Right atrium auricular region (tissue), 2 donors: ENCODE measurements at places on chromosomes 13 and 19.

GRCh38 chr13:41384749-41385503 is 72.4 kb upstream of the RGCC start:
- no peak for DNase-seq

GRCh38 chr19:44002212-44002565 is 568 bp upstream of the ZNF230 start:
- DNase-seq, result no peak

- no peak for DNase-seq
These were observed 2.0 kb upstream of the IL17D start for GRCh38 chr13:20701461-20701860.

GRCh38 chr13:111074826-111075225 is 40.3 kb upstream of the ARHGEF7 start:
- DNase-seq, result no peak

DNA sequence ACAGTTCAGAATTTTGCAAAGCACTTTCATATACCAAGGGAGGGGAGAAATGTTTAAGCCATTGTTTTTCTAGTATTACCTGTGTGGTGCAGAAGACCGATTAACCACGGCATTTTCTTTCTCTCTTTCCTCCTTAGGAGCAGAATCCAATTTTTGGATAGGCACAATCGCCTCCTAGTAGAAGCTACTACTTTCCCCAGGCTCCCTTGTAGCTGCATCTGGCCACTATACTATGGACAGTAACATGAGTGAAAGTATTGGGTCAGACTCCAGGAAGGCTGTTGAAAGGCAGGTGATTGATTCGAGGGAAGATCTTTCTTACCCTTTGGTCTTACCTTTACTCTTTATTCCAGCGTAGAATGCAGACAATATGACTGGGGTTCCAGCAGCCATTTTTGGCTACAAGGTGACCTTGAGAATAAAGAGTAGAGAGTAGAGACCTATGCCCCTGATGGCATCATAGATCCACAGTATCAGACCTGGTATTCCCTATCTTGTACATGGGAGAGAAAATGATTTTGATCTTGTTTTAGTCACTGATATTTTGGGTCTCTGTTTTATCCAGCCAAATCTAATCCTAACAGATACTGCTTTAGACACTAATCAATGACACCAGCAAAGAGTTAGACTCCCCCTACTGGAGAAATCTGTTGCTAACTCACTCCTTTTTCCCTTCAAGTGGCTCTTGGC is 77.0 kb downstream of the LRRC63 start:
- DNase-seq, result no peak

- DNase-seq, result no peak
These were observed 106.5 kb upstream of the RFC3 start for GRCh38 chr13:33711436-33711835.

DNA sequence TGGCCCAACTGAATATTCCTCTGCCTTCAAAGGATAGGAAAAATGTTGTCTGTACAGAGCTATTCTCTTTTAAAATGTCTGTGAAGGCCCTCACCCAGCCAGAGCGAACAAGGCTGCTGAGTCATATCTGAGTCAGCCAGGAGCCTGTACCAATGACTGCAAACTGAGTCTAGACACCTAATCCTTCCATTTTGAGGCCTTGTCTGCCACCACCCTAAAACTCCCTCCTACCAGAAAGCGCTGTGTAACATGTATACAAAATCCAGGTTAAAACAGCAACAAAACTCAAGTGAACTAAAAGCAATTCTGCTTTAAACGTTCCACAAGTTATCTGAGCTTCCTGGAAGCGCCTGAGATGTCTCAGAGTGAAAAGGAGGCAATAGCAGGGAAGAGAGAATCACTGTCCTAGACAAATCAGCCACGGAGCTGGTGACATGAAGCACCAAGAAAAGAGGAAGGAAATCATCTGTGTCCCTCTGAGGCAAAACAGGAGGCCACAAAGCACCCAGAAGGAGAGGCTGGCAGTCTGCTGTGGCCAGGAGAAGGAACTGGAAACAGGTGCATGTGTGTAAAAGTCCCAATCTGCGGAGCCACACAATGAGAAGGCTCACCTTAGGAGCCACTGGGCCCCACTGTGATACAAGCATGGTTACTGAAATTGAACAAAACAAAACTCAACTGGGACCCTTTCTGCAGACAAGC is 10.2 kb downstream of the DHRS12 start:
- no peak for DNase-seq
